ENCODE measurements at places on chromosomes 3 and 15.

DNA sequence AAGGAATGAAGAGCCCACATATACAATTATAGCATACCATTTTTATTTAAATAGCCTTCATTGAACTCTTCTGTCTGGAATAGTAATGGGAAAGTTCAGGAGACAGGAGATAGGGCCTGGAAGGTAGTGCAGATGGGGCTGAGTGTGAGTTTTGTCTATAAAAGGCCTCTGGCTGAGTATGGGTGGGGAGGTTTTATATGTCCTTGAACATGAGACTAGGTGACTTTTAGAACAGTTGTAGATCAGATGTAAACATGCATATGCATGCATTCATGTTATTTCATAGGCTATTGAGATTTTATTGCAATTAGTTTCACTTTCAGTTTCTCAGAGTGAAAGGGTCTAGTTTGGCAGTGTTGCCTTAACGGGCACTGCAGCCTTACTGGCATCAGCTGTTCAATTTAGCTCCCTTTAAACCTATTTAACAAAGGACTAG is 27.1 kb downstream of the CGGBP1 start:
- DNase-seq: no peak

DNA sequence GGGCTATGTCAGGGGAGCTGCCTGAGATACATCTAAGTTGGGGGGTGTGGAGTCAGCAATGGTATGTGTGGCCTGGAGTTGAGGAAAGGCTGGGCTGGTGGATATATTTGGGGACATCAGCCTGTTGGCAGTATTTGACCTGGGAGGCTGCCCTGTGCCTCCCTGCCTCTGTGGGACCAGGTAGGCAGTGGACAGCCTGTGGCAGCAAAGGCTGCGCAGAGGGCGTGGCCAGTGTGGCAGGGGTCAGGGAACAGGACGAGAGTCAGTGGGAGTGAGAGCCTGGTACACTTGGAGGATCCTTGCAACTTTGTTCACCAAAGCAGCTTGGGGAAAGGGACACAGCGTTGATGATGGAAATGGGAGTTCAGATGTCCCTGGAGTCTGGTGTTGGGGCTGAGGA is 15.0 kb downstream of the TEX264 start:
- DNase-seq: no peak

DNA sequence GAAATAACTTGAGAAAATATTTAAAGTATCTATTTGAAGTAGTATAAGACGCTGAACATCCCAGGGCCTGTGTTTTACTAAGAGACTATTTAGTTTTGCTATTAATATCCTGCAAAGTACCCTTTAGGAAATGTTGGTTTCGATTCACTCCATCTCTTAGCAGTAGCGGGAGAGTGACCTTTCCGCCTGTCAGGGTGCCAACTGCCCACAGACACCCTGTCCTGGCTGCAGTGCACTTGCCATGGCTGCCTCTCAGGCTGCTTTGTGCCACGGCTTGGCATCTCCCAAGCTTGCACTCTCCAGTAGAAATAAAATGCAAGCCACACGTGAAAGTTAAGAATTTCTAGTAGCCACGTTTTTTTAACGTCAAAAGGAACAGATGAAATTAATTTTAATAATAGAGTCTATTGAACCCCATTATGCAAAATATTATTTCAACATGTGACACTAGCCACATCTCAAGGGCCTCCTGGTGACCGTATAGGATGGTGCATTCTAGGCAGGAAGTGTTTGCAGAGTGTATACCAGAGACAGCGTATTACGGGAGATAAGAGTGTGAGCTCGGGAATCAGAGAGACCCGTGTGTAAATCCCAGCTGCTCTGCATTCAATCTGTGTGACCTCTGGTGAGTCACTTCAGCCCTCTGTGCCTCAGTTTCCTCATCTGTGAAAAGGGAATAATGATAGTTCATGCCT is 19.8 kb downstream of the ADAMTS9 start:
- DNase-seq: no peak

DNA sequence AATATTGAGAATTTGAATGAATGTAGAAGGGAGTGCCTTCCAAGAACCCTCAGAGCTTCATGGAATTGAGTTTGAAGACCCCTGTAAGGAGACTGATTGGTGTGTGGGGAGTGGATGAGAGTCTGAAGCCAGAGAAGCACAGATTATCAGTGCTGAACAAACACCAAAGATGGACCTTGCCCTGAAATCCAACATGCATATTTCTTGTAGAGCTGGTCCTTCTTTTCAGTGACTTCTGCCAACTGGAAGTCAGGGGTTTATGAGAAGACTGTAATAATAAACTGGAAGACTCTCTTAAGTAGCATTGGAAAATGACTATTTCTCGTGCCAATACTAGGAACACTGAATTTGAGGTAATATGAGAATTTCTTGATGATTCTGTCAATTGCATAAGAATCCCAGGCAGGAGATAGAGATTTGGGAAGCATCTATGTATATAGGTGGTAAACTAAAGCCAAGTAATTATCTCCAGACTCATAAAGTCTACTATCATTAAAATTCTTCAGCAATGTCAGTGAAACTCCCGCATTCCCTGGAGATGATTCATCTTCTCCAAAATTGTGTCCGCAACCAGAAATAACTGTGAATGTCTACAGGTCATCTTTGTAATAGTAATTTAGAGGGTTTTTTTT is 213.8 kb downstream of the IL5RA start:
- DNase-seq: no peak

DNA sequence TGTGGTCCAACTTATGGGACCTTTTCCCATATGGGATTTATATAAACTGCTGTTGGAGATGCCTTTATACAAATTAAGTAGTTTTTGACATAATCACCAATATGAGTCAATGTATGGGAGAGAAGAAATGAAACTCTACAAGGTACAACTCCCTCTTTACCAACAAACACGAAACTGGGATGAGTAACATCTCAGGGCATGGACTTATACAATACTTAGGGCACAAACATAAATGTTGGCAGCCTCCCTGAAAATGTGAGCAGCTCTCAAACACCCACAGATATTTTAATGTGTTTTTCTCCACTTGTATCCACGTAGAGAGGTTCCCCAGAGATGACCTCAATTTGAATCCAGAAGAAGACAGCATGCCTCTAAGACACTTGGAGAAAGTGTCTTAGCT is 161.6 kb downstream of the MAGI1 start:
- DNase-seq: no peak

- no peak for DNase-seq
Measured at GRCh38 chr3:134453631-134454030, 32.2 kb downstream of the ANAPC13 start.

DNA sequence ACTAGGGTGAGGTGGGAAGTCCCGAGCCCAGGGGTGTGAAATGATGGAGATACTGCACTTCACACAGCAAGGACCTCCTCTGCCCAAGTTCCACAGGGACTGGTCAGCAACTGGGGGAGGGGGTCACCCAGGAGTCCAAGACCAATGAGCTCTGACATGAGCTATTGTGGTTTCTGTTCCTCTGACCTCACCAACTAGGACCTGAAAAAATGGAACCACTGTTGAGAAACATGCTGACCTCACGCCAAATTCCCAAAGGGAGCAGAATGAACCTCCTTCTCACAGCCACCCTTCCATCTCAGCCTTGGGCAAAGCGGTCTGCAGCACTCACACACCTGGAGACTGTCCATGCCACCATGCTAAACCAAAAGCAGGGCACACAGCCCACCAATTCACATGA is 69.3 kb downstream of the LRIG1 start:
- no peak for DNase-seq

Measured in coronary artery (tissue), 2 donors.